ENCODE measurements at places on chromosomes 11 and 22.

DNA sequence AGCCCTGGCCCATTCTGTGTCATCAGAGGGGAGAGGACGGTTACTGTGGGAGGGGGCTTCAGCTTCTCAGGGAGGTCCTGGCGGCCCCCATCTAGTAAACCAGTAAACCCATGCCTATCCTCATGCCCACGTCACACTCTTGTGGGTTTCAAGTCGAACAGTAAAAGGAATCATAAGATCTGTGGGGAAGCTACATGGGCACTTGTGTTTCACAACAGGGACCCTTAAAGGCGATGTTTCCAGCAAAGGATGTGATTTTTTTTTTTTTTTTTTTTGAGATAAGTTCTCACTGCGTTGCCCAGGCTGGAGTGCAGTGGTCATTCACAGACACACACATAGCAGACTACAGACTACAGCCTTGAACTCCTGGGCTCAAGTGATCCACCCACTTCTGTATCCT, 9.2 kb upstream of the PARVG start:
- DNase-seq, result no peak

DNA sequence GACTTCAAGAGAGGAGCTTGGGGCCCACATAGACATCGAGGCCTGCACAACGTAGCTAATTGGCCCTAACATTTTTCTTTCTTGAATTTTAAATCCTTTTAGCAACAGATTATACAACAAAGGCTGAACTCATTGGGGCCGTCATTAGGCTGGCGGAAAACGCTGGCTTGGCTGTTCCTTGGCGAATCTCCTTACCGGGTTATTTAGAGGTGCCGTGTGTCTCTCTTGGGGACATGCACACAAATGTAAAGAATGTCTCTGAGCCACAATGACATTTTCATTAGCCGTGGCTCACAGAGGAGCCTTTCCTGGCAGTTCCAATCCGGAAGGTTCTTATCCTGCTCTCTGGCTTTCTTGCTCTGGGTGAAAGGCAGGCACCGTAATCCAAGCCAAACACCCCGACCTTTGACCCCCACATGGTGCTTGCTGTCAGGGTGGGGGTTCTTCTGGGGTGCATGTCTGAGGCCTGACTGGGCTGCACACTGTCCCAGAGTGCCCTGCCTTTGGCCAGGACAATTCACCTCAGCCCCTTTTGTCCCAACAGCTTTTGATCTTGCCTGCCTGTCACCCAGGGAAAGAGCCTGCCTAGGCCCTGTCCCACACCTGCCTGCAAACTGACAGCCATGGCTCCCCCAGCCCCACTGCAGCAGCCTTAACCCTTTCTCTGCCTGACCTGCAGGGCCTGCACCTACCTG, 9.2 kb upstream of the FGF3 start:
- DNase-seq, result no peak

GRCh38 chr22:24986816-24987215, 34.3 kb downstream of the KIAA1671 start:
- no peak for DNase-seq

DNA sequence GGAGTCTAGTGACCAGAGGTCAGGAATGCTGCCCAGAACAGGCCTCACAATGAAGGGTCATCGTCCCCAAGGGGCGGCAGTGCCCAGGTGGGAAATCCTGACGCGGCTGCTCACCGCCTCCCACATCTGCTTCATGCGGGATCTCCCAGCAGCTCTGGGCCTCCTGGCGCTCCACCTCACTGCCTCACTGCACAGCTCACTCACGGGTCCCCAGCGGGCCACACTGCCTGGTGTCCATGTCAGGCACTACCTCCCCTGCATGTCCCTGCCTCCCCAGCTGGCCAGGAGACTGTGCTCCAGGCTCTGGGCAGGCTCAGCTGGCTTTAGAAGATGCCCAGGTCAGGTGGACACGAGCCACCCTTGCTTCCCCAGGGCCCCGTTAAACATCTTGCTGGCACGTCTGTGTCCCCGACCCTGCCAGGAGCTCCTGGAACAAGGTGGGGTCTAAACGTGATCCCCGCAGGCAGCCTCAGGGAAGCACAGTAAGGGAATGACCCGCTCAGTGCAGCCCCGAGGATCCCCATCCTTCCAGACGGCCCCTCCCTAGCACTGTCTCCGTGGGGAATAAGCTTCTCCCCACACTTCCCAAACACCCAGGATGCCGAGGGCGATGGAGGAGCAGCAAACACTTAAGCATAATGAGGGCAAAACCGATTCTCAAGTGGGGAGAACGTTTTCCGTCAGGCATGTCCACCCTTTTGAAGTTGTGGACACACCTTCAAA, 93.2 kb downstream of the TRMU start:
- no peak for DNase-seq

DNA sequence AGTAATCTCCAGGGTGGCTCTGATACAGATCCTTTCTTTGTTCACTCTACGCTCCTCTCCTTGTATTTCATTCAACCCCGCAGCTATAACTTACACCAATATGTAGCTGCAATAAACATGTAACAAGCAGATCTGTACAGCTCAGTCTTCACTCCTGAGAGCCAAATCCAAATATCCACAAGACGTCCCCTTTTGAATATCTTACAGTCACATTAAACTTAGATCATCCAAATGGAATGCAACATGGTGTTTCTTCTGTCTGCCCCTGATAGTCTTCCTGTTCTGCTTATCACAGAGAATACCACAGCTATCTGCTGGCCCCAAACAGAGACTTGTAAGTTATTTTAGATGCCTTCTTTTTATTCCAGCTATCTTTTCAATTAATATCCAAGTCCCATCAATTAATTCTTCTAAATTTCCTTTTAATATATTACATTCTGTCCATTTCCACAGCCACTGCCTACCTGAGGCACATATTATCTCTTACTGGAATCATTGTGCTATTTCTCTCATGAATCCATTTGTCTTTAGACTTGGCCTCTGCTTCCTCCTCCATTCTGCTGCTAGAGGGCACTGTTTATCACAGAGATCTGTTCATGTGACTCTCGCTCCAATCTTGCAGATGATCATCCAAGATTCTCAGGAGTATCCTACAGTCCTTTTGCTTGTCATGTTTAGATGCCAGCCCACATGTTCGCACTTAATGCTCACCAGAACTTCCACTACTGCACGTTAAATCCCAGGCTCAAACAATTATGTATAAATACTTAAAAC, 908.6 kb downstream of the NTM start:
- no peak for DNase-seq

GRCh38 chr11:108512708-108513107, 14.5 kb upstream of the POGLUT3 start:
- DNase-seq, result no peak

DNA sequence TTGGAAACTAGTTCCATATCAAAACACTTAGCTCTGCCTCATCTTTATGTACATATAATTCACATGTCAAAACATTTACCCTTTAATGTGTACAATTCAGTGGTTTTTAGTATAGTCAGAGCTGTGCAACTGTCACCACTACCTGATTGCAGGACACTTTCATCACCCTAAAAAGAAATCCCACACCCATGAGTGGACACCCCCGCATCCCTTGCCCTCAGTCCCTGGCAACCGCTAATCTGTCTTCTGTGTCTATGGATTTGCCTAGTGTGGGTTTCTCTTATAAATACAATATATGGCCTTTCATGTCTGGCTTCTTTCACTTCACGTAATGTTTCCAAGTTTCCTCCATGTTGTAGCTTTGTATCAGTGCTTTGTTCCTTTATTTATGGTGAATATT, 8.6 kb upstream of the EMID1 start:
- no peak for DNase-seq

- no peak for DNase-seq
Measured at GRCh38 chr11:19389787-19390303, 149.1 kb upstream of the E2F8 start.

DNA sequence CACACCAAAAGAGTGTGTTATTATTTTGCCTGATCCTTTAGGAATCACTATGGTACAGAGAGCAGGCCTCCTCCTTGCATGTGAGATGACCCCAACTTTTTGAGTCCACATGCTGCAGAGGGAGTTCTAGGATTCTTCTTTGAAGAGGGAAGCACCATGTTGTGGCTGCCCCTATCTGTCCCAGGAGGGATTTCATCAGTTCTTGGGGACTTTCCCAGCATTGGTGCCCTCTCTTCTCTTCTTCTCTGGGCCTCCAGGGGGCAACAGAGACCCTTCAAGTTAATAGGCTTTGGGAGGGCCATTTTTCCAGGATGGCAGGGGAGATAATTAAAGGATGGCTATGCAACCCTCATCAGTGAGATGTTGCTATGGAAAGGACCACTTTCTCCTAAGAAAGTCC, 3.6 kb downstream of the MMP1 start:
- no peak for DNase-seq

- DNase-seq, result no peak
Measured at GRCh38 chr11:66111158-66111557, 41.1 kb downstream of the PACS1 start.

DNA sequence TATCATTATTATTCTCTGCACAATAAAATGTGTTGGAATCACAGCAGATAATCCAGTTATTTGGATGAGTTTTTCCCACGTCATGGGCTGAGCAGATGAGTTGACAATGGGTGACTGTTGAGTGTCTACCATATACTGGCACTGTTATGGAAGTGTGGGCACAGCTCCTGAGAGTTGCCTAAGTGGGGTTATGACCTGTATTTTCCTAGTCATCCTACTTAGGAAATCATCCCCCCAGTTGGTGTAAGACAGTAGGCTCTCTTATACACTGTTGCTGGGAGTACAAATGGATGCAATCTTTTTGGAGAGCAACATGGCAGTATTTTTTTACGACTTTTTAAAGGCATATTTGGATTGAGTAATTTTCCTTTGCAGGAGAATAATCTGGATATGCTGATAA, 66.4 kb downstream of the TRAF6 start:
- DNase-seq, result no peak

GRCh38 chr11:125504580-125504979, 8.5 kb upstream of the FEZ1 start:
- no peak for DNase-seq

DNA sequence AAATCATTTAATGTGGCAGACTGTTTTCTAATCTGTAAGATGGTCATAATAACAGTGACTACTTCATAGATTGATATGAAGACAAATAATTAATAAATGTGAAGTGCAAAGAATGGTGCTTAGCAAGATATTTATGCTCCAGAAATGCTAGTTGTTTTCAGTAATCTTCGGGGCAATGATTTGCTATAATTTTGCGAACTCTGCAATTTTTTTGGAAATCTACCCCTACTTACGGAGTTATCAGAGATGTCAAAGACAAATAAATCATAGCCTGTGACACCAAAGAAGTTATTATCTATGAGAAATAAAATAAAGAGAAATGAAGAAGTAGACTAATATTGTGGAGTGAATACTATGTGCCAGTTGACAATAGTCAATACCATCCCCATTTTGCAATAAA, 634.1 kb upstream of the LRRC4C start:
- no peak for DNase-seq

GRCh38 chr22:24592058-24592850, 619 bp downstream of the LRRC75B start:
- no peak for DNase-seq

DNA sequence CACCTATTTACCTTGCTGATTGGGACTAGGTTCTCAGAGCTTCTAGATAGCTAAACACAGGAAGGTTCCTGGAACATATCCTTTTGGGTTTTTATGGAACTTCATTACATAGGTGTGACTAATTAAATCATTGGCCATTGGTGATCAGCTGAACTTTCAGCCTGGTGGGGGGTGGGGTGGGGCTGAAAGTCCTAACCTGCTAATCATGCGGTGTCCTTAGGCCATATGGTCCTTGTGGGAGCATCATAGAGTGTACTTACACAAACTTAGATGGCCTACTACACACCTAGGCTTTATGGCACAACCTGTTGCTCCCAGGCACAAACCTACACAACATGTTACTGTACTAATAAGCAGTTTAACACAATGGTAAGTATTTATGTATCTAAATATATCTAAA, 8.6 kb upstream of the SELENOH start:
- no peak for DNase-seq

DNA sequence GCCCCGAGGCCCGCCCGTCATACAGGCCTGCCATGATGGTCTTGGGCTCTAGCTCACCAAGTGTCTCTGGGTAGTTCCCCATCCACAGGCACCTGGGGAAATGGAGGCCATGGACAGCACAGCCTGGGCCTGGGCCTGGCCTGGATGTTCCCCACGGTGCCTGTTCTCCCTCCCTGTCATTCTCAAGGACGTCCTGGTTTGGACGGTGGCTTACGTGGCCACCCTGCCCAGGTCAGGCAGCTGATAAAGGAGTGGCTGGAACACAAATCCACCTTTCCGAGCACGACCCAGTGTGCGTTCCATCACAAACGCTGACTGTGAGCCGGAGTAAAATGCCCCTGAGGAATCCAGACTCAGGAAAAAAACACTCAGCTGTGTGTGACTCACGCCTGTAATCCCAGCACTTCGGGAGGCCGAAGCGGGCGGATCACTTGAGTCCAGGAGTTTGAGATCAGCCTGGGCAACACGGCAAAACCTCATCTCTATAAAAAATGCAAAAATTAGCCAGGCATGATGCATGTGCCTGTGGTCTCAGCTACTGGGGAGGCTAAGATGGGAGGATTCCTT, 41.2 kb upstream of the TESMIN start:
- DNase-seq, result no peak

DNA sequence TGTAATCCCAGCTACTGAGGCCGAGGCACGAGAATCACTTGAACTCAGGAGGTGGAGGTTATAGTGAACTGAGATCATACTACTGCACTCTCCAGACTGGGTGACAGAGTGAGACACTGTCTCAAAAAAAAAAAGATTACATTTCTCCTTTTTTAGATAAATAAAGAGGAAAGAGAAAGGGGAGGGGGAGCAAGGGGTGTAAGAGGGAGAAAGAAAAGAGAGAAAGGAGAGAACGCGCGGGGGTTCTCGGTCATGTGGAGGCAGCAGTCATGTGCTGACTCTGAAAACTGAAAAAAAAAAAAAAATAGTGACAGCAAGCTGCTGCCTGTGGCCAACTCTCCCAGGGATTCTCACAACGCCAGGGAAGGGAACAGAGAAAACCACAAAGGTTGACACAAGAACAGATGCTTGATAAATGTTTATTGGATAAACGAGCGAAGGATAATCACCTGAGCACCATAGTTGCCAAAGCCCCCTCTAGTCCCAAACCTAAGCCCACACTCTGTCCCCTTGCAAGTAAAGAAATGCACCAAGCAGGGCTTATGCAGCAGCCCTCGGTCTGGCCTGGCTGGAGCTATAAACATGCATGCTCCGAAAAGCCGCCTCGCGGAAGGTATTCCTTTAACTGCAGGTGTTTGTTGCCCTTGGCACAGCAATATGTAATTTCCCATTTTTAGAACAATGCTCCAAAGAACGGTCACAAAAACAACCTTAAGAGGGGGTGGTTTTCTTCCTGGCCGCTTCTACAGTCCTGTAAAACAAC, 14.5 kb downstream of the SCGB1A1 start:
- no peak for DNase-seq

GRCh38 chr11:2825261-2825888, 60.2 kb downstream of the CDKN1C start:
- DNase-seq, result no peak

DNA sequence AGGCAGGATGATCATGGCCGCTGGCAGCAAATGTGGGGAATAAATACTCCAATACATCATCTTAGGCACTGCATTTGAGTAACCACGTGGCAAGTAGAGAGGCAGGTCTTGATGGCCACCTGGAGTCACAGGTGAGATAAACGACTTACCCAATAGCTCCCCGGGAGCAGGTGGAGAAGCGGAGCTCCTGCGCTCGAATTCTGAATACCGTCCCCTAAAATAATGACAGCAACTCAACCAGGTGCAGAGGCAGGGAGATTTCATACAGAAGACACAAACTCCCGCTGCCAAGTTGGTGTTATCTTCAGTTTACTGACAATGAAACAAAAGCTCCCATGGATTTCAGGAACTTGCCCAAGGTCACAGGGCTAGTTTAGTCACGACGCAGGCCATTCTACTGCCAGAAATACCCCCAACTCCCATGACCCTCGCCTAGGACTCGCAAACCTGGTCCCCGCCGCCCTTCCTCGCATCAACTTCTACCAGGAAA, 437 bp downstream of the SLC43A3 start:
- DNase-seq, result no peak
